NCI-H2081 treated with DMSO at 0.1 percent for 48 hours (cell line): ENCODE measurements at places on chromosomes 5 and 9.

DNA sequence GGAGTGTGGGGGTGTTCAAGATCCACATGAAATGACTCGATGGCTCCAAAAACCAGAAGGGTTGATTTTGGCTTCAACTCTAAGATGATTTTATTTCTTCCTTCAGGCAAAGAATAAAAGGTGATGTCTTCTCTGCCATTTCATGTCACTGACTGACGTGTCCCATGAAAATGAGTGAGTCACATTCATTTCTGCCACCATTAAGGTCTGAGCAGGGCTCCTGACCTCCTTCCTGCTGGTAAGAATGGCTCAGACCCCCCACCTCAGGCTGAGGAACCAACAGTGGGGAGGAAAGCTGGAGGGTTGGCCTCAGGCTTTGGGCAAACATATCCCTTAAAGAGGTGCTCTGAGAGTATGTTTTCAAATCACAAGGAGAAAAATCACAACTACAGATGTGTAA is 53.9 kb upstream of the ZNF354A start:
- no peak for DNase-seq

DNA sequence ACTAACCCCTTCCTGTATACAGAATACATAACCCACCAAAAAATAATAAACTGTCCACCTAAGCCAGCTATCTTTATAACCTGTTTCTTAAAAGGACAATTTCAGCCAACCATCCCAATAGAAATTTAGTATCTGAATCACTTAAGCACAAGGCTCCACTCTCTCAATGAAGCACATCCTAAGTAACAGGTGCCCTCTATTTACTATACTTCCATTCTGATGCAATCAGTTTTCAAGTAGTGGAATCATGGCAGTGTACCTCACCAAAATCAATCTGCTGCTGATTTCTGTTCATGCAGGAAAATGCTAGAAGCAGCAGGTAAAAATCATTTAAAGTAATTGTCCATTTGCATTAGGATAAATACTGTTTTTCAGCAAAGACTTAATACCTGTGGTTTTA is 4.8 kb downstream of the MTX3 start:
- no peak for DNase-seq

DNA sequence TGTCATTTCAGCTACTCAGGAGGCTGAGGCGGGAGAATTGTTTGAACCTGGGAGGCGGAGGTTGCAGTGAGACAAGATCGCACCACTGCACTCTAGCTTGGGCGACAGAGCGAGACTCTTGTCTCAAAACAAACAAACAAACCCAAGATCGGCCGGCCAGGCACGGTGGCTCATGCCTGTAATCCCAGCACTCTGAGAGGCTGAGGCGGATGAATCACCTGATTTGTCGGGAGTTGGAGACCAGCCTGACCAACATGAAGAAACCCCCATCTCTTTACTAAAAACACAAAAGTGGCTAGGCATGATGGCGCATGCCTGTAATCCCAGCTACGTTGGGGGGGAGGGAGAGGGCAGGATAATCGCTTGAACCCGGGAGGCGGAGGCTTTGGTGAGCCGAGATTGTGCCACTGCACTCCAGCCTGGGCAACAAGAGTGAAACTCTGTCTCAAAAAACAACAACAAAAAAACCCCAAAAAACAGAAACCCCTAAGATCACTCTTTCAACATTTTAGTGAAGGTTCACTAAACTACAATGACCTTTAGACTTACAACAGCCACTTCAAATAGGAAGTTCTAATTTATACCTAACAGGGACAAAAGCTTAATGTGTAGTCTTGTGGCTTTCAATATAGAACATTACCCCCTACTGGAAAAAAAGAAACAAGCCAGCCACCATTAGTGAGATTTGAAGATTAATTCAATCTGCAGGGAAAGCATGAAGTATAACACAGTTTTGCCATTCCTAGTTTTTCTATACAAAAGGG is 7.0 kb downstream of the HSPA9 start:
- no peak for DNase-seq

- no peak for DNase-seq
Observed at GRCh38 chr5:139486201-139486600, 3.6 kb upstream of the STING1 start.

DNA sequence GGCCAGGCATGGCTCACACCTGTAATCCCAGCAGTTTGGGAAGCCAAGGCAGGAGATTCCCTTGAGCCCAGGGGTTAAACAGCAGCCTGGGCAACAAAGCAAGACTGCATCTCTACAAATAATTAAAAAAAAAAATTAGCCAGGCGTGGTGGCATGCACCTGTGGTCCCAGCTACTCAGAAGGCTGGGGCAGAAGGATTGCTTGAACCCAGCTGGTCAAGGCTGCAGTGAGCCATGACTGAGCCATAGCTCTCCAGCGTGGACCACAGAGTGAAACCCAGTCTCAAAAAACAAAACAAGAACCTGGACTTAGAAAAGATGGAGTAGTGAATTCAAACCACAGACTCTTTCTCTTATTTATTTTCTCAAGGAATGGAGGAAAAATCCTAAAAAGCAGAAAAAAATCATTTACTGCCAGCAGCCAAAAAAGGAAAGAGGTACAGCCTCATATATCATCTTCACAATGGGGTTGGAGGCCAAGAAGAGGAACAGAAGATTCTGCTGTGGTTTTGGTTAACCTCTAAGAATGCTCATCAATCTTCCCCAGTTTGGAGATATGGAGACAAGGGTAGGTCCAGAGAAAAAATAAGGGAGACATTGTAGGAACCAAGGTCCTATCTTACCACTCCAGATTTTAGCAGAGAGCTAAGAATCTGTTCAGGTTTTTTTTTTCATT is 40.0 kb upstream of the MYO10 start:
- DNase-seq: no peak

- no peak for DNase-seq
Observed at GRCh38 chr9:74958587-74958986, 5.9 kb upstream of the C9orf40 start.

- peak; percentile 81 for DNase-seq
Observed at GRCh38 chr9:118522093-118523028, 818.2 kb downstream of the TLR4 start.

- DNase-seq: no peak
Observed at GRCh38 chr5:78566747-78567425, 81.7 kb downstream of the LHFPL2 start.

DNA sequence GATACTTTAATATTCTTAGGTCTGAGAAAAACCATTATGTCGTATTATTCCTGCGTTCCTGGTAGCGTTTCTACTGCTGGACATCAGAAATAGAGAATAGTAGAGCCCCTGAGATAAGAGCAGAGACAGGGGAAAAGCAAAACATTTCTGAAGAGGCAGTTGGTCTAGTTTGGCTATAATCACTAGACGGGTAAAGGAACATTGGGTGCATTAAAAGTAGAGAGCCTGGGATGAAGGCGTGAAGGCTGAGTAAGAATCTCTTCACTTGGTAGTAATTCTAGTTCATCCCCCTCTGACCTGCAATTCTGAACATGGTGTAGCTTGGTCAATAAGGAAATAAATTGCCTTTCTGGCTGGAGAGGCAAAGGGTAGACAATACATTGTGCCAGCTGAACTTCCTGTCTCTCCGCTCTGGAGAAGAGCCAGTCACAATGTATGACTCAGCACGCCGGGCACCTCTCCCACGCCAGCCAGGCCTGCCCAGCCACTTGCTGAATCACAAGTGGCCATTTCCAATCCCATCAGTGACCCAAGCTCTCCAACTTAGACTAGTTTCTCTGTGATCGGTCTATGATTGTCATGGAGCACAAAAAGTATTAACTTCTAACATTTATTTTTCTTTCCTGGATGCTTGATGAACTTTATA is 75.4 kb downstream of the STK32A start:
- DNase-seq: peak; percentile 36

- DNase-seq: no peak
Observed at GRCh38 chr5:149878371-149878770, 66.2 kb downstream of the PDE6A start.

DNA sequence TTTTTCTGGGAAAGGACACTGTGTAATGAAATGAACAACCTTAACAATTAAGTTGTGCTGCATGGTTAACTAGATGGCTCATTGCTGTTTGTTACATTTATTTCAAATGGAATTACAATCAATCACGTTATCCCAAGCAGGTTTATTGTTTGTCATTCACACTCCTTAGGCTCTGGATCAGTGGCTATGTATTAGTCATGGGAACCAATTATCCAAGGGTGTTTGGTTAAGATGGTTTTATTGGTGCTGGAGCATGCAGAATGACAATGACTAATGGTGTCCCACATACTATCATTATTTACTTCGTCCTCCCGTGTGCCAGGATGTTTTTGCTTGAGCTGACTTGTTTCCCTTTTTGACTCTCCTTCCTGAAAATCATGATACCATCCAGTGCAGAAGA is 10.6 kb upstream of the TRPC7 start:
- no peak for DNase-seq

- DNase-seq: no peak
Observed at GRCh38 chr5:151509231-151509630, 61.8 kb downstream of the SLC36A1 start.

DNA sequence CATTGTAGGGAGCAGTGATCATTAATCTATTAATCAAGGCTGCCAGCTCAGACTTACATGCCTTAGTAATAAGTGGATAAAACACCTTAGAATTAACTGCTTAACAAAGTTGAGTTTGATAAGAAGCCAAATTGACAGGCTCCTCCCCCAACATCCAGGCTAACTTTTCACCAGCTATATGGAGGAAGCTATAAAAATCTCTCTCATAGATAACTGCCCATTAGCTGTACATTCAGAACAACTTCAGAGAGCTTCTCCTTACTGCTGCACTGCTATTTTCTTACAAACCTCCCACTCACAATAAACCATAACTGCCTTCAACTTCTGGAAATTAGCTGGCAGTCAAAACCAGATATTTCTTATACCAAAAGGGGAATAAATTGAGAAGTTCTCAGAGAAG is 364.1 kb downstream of the PRELID2 start:
- DNase-seq: no peak

DNA sequence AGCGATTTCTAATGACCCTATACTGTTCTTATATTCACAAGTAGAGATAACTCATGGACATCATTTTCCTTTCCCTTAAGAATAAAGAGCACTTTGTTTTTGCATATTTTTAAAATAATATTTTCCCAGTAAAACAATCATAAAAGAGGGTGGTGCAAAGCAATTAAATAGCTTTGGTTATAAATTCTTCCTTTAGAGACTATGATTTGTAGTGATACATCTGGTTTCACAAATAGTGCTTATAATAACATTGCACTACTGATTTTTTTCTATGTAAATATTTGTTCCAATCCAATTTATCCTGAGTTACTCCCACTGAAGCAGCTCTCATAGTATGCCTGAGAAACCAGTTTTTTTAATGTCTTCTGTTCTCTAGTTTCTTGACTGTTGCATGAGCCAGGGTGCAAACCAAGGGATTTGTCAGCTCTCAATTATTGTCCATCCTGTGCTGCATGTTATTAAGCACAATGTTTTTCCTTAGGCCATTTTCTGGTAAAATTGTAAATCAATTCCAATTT is 74.7 kb downstream of the LURAP1L start:
- no peak for DNase-seq

GRCh38 chr5:74428275-74428674 is 212.3 kb downstream of the ENC1 start:
- DNase-seq: no peak

DNA sequence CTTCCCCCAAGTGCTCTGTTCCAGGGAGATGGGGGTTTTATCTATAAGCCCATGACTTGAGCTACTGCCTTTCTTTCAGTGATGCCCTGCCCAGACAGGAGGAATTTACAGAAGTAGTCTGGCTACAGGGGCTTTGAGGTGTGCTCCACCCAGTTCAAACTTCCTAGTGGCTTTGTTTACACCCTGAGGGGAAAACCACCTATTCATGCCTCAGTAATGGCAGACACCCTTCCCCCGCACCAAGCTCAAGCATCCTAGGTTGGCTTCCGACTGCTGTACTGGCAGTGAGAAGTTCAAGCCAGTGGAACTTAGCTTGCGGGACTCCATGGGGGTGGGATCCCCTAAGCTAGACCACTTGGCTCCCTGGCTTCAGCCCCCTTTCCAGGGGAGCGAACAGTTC is 154.6 kb downstream of the IZUMO3 start:
- DNase-seq: no peak

GRCh38 chr5:140565024-140565779 is 574 bp downstream of the SLC35A4 start:
- no peak for DNase-seq

DNA sequence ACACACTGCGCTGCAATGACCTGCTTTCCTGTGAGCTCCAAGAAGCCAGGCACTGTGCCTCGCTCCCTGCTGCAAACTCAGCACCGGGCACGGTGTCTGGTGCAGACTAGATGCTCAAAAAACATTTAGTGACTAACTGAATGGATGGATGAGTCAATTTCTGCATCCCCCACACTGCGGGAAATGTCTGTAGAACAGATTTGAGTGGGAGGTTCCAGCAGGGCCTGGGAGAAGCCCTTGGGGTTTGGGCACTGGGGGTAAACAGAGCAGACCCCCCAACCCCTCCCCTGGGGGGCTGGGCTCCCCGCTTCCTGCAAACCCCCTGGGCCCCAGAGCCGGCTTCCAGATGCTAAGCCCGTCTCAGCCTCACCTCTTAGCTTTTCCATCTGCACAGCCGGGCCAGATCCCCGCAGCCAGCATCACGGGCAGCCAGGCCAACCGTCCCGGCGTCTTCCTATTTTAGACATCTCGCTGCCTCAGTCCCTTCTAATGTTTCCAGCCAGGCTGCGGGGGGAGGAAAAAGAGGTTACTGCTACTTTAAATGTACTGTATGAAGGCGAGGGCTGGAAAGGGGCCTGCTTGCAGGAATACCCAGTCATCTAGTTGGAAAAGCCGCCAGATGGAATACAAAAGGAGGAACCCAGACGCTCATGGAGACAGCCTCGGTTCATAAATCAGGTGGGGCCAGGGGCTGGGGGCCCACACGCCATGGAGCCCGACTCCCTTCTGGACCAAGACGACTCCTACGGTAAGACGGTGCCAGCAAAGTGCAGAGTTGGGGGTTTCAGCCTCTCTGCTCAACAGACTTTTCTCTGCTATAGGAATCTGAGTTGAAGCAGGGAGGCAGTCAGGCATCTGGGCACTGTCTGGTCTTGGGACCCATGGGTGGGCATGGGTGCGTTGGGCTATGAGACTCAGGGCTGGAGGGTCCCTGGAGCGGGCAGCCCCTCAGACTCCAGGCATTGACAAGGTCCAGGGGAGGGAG is 67.1 kb upstream of the GGTA1 start:
- no peak for DNase-seq

DNA sequence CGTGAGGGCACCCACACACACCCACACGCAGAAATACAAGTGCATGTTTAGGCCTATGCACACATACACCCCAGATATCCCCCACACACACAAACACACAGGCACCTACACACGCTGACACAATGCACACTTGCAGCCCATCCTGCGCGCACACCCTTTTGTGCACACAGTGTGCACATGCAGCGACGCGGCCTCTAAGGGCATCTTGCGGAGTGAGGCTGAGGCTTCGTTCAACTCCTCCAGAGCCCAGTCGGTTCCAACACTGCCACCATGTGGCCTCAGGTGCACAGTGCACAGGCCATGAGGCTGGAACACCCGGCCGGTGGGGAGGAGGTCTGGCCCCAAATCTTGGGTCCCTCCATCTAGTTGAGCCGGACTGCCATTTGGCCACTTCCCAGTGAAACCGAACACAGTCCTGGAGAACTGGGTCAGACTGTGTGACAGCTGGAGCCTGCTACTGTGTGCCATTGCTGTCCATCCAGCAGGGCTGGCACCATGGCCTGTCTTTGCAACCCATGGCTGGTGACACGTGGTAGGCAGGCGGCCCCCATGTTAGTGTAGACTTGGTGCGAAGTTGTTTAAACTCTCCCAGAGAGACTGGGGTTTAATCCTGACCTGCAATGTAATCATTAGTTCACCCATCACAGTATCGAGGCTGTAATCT is 97.7 kb upstream of the MVB12B start:
- peak; percentile 38 for DNase-seq

- DNase-seq: no peak
Observed at GRCh38 chr5:168472329-168472728, 13.9 kb upstream of the RARS1 start.
